ENCODE measurements at places on chromosomes 1 and 21.

DNA sequence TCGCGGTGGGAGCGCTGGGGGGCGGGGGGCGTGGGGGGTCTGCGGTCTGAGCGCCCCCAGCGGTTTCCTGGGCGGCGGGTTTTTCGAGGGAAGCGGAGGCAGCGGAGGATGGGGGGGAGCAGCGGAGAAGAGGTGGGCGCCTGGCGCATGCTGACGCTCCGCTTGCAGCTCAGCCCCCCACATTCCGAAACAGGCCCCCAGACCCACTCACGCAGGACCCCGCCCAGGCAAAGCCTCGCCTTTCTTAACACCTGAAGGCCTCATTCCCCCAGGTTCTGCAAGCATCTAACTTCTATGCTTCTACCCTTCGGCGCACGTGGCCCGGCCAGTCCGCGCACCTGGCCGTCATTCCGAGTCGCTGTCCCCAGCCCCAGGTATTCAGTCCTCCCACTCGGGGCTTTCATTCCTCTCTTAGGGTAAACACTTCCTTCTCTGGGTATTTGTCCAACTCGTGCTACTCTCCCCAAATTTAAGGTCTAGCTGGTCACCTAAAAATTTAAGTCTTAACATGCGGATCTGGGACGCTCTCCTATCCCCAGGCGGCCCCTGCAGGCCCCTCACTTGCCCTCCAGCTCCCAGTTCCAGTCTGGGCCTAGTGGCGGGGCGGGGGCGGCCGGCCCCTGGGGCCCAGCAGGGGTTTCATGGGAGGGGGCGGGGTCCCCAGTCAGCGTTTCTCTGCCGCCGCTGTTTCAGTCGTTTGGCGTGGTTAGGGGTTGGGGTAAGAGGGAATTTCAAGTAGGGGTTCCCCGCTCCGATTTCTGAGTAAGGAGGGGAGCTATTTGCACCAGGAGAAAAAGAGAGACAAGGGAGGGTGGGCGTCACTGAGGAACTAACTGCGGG is 2.8 kb upstream of the ZBTB7B start:
- peak; percentile 80 for DNase-seq

DNA sequence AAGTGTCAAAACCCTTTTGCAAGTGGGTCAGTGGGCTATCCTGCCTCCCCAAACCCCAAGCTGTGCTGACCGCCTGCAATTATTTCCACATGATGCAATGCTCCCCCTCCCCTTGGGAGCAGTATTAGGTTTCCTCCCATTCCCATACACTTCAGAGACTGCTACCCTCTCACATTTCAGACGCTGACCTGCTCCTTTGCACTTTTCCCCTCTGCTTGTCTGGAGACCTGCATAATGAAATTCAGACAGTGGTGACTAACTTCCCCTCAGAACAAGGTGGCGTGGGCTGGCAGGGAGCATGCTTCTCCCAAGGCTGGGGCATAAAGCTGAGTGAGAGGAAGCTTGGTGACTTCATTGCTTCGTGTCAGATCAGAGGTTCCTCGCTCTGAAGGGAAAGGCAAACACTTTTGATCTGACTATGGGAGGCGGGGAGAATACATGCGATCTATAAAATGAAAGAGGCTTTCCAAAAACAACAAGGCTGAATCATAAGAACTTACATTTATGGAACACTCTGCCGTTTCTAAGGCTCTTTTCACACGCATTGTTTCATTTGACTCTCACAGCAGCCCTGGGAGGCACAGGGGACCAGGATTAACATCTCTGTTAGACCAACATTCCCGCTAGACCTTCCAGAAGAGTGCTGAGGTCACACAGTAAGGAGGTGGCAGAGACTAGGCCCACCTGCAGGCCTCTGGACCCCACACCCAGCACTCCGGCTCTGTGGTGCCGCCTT is 27.5 kb upstream of the ROR1 start:
- peak; percentile 75 for DNase-seq

- no peak for DNase-seq
Measured at GRCh38 chr1:91764471-91765115, 121.4 kb downstream of the TGFBR3 start.

GRCh38 chr1:88726697-88727096 is 42.6 kb downstream of the PKN2 start:
- DNase-seq, result no peak

GRCh38 chr1:74465193-74465681 is 47.2 kb downstream of the LRRC53 start:
- no peak for DNase-seq

- DNase-seq, result no peak
Measured at GRCh38 chr1:212412374-212412773, 2.3 kb downstream of the PACC1 start.

GRCh38 chr1:181777812-181778211 is 283.7 kb downstream of the ZNF648 start:
- no peak for DNase-seq

GRCh38 chr1:231407049-231407448 is 15.0 kb downstream of the EGLN1 start:
- no peak for DNase-seq

DNA sequence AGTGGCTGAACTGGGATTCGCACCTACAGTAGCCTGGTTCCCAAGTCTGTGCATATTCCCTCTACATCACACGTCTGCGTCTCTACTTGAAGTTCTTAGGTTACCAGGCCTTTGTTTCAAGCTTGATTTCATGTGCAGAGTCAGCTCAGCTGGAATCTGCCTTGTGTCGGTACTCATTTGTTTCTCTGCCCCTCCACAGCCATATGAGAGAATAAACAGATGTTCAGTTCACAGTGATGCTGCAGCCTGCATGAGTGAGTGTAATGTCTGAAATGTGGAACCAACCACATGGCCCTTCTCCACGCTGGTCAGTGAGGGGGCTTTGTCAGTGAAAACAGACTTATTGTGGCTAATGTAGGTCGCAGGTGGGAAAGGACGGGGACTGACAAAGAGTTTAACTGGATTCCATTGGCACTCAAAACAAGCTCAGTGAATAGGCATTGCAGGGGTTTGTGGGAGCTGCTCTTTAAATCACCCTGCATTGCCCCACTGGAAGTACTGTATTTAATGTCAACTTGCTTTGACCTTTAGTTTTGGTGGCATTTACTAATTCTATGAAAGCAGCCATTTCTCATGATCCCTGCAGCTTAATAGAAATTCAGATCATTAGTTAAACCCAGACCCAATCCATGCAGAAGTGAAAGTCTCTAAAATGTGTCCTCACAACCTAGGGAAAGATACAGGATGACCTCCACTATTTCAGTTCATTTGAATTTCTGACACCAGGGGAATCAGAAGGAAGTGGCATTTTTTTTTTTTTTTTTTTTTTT is 136.4 kb upstream of the FAM78B start:
- DNase-seq, result no peak

DNA sequence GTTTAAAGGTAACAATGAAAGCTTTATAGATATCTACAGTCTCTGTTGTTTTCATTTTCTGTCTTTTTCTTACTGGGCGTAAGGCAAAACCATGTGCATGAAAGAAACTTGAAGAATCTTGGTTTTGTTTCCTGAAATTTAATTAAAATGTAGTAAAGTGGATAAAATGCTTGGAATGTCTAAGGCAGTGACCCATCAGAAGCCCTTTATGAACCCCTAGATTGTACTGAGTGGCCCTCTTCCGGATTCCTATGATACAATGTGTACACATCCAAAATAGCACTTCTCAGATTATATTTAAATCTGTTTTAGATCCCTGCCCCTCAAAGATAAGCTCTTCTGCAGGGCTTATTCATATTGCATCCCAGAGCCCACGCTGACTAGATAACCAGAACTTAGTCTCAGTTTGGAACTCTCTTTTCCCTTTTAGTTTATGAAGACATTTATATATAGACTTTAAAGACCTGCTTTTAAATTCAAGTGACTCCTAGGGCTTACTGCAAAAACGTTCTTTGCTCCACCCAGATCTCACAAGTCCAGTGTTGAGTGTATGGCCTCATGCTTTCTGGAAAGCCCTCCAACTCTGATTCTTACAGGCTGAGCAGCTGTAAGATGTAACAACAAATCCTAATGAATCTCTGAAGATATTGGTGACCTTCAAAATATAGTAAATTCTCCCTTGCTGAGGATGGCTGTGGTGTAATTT is 142.9 kb downstream of the LRRC7 start:
- no peak for DNase-seq

DNA sequence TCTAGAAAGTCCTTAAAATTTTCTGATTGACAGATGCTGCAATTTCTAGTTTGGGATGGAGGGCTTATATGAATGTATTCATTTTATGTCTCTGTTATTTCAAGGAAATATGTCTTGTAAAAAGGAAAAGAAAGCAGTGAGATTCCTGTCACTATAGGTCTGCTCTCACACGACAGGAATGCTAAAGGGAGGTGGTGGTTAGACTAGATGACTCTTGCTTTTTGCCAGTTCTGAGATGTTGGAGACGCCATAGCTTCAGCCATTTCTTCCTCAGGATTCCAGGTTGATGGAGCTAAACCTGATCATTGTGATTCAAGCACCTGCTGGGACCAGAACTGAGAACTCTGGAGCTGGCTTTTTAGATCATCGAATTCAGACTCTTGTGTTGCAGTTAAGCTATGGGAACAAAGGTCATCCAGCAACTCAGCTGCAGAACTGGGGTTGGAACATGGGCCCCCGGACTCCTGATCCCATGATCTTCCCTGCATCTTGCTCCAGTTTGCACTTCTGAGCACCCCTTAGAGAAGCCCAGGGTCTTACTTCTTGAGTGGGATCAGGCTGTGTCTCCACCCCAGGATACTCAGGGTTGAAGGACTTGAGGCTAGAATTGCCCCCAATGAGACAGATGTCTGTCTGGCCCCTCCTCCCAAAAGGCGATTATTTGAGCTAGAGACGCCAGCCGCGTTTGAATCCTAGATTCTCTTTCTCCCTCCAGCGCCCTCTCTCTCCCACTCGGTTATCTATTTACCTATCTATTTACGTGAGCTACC is 46.7 kb upstream of the FOXO6 start:
- DNase-seq, result no peak

- DNase-seq, result no peak
Measured at GRCh38 chr1:203663821-203664220, 37.2 kb downstream of the ATP2B4 start.

- DNase-seq, result no peak
Measured at GRCh38 chr1:22349362-22350043, 102.1 kb upstream of the ZBTB40 start.

- DNase-seq, result peak; percentile 44
Measured at GRCh38 chr1:224615861-224616755, at the start of gene CNIH3. TSS of gene CNIH3 (plus strand) at chr1:224616317. CDS start at chr1:224617175, 858 bp downstream.

GRCh38 chr1:87450615-87451209 is 122.0 kb downstream of the LMO4 start:
- DNase-seq, result peak; percentile 11

GRCh38 chr21:44996096-44996495 is 56.3 kb downstream of the SLX9 start:
- DNase-seq, result no peak

DNA sequence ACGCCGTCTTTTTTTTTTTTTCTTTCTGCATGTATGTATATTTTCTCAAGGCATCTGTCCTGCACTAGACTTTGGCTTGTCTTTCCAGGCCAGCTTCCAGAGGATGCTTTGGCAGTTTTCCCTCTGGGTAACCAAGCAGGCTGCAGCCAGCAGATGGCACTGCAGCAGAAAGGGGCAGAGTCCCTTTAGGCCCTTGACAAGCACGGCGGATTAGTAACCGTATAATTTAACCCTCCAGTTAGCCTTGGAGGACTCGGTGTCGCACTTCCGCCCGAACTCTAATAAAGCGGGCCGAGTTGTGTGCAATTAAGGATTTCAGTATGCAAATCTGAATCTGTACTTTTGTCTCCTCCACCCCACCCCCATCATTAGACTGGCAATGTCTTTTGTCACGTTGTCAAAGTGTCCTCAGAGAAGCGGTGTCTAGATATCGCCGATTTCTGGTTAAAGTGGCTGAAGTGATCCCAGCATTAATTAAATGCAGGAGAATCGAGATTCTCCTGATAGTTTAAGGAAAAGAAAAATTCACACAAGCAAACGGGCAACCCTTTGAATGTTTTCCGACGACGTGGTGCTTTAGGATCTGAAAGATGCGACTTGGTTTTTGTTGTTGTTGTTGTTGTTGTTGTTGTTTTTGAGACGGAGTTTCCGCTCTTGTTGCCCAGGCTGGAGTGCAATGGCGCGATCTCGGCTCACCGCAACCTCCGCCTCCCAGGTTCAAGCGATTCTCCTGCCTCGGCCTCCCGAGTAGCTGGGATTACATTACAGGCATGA is 1.1 kb upstream of the TMEM167B start:
- peak; percentile 69 for DNase-seq

DNA sequence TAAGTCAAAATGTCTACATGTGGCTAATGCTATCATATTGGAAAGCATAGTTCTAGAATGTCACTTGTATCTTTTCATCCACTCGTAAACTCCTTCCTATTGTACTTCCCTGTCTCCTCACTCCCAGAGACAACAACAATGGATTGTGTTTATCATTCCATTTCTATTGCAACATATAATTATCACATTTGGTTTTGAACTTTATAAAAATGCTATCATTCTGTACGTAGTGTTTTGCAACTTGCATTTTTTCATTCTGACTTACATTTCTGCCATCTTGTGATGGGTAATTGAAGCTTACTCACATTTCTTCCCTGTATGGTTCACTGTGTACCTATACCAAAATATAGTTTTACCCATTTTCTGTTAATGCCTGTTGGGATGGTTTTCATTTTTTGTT is 14.5 kb upstream of the CSF3R start:
- no peak for DNase-seq

- no peak for DNase-seq
Measured at GRCh38 chr1:157106813-157107189, 7.2 kb upstream of the ETV3L start.

DNA sequence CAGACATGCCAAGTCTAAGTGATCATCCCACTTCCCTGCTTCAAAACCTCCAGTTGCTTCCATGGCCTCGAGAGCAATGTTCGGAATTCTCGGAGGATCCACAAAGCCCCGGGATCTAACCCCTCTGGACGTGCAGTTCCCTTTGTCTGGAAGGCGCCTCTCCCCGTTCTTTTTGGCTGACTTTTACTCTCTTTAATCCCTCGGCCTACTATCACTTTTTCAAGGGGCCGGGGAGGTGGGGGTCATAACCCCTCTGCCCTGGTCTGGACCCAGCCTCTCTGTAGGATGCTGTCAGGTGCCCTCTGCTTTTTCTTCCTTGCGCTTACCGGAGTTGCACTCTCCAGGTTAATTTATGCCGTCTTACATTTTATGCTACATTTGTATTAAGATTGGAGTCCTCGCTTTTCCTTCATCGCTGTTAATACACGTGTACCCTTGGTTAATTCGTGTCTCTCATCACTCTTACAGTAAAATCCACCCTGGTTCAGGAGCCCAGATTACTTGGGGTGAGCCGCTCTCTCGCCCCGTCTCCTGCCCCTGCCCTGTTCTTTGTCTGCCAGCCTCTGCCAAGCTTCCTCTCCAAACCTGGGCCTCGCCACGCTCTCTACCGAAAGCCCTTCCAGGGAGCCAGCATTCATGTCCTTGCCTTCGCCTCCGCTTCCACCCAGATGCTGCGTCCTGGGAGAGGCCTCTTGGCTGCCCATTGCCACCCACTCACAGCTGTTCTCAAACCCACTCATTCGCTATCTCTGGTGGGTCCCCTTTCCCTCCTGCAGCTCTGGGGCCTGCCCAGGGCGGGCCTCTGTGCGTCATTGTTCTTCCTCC is 448.6 kb downstream of the CAMTA1 start:
- DNase-seq, result no peak

DNA sequence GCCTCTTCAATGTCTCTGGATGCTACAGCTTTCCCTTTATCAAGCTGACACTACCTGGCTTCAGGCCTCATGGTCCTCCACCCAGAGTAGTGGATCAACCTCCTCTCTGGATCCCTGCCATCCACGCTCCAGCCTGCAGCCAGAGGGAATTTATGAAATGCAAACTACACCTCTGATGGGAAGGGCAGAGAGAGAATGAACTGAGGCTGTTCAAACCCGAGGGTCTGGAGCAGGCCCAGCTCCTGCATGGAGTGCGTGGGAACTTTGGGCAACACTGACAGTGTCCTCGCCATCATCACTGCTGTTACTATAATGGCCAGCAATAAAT is 157.8 kb downstream of the TRABD2B start:
- DNase-seq, result no peak

- DNase-seq, result no peak
Measured at GRCh38 chr21:28823429-28823828, 169.2 kb downstream of the LTN1 start.
